ENCODE measurements at places on chromosomes 13 and 19.
A peak's percentile ranks its signal among the peaks of the same experiment; 100 is the strongest.

GRCh38 chr19:29873024-29873800 lies 61.4 kb downstream of the CCNE1 start:
- peak; percentile 83 for DNase-seq

GRCh38 chr13:111398715-111399299 lies 78.4 kb downstream of the TEX29 start:
- no peak for DNase-seq

DNA sequence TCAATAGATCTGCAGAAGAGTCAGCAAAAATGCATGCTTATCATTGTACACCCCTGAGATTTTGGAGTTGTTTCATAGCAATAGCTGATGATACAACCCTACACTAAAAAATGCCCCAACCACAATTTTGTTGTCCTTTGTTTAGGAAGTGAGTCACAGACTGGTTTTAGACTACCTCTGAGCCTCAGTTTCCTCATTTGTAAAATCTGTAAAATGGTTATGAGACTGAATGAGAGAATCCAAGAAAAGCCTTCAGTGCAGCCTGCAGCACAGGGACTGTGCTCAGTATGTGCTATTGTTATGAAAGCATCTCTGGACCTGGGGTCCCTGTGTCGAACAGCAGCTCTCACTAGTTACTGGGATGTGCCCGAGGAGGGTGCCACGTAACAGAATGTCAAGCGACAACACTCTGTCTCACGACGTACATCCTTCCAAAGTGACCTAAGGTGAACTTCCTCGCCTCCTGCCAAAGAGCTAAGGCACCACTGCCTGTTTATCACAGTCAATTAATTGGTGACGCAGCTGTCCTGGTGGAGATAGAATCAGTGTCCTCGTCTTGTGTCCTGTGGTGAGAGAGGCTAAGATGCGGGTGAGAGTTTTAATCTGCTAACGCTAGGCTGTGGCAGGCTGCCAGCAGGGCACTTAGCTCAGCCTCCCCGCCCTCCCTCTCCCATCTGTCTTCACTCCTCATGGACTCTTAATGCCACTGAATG lies 18.1 kb downstream of the DHRS12 start:
- DNase-seq: no peak

DNA sequence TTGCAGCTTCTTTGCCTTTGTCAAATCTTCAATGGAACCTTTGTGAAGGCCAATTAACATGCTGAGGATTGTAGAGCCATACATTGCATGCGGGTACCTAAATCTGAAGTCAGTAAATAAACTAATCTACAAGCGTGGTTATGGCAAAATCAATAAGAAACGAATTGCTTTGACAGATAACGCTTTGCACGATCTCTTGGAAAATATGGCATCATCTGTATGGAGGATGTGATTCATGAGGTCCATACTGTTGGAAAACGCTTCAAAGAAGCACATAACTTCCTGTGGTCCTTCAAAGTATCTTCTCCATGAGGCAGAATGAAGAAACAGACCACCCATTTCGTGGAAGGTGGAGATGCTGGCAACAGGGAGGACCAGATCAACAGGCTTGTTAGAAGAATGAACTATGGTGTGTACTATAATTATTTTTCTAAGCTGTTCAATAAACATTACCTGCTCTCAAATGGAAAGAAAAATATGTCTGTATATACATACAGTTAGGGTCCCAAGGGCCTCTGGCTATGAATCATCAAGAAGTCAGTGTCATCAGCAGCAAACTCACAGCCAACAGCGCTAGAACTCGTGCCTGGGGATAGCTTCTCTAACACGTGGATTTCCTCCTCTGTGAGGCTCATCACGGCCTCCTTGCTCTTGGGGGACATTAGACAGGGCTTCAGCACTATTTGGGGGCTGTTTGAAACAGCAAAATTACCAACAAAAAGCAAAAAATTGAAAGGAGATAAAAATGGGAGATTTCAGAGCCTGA lies 2.9 kb upstream of the CD70 start:
- DNase-seq: no peak

DNA sequence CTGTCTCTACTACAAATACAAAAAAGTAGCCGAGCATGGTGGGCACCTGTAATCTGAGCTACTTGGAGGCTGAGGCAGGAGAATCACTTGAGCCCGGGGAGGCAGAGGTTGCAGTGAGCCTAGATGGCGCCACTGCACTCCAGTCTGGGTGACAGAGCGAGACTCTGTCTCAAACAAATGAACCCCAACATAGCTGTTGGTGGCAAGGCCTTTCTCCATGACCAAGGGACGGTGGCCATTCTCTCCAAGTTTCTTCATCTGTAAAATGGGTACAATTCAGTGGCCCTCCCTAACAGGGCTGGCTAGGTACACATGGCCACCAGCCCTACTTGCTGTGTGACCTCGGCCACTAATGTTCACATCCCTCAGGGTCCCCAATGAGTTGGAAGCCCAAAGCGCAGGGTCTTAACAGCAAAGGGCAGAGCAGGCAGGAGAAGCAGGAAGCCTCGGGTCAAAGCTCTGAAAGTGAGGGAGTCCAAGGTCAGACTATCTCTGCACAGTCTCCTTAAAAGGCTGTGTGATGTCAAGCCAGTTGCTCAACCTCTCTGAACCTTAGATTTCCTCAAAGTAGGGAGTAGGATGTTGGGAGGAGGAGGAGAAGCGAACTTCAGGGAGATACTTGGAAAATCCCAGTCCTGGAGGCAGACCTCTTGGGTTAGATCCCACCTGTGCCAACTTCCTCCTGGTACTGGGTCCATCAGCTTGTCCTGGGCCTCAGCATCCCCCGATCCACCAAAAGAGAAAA lies 2.7 kb downstream of the JUND start:
- DNase-seq: no peak

DNA sequence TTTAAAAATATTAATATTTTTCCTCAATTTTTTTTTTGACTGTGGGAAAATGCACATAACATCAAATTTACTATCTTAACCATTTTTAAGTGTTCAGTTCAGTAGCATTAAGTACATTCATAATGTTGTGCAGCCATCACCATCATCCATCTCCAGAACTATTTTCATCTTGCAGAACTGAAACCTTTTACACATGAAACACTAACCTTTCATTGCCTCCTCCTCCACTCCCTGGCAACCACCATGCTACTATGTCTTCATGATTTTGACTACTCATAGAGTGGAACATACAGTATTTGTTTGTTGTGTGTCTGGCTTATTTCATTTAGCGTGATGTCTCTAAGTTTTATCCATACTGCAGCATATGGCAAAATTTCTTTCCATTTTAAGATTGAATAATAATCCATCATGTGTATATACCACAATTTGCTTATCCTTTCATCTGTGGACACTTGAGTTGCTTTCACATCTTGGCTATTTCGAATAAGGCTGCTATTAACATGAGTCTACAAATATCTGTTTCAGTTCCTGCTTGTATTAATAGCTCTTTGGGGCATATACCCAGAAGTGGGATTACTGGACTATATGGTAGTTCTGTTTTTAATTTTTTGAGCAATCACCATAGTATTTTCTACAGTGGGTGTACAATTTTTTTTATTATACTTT lies 376.4 kb downstream of the MTUS2 start:
- DNase-seq: no peak

- DNase-seq: no peak
These were observed 57.2 kb downstream of the COG6 start for GRCh38 chr13:39712626-39713025.

- no peak for DNase-seq
These were observed 913.8 kb upstream of the SLITRK5 start for GRCh38 chr13:86757236-86757978.

- DNase-seq: no peak
These were observed 388.4 kb downstream of the NDFIP2 start for GRCh38 chr13:79869326-79869725.

- DNase-seq: no peak
These were observed 11.5 kb downstream of the PLEKHA4 start for GRCh38 chr19:48856921-48857320.

GRCh38 chr19:35040826-35041547 lies 534 bp upstream of the HPN start:
- peak; percentile 70 for DNase-seq

GRCh38 chr19:55373993-55374757 lies 2.5 kb upstream of the TMEM190 start:
- DNase-seq: peak; percentile 46

GRCh38 chr13:110937511-110938285 lies 22.8 kb upstream of the ANKRD10 start:
- no peak for DNase-seq

GRCh38 chr13:100106705-100107104 lies 17.8 kb downstream of the PCCA start:
- no peak for DNase-seq

GRCh38 chr13:114310956-114311355 lies 3.3 kb upstream of the CHAMP1 start:
- no peak for DNase-seq

DNA sequence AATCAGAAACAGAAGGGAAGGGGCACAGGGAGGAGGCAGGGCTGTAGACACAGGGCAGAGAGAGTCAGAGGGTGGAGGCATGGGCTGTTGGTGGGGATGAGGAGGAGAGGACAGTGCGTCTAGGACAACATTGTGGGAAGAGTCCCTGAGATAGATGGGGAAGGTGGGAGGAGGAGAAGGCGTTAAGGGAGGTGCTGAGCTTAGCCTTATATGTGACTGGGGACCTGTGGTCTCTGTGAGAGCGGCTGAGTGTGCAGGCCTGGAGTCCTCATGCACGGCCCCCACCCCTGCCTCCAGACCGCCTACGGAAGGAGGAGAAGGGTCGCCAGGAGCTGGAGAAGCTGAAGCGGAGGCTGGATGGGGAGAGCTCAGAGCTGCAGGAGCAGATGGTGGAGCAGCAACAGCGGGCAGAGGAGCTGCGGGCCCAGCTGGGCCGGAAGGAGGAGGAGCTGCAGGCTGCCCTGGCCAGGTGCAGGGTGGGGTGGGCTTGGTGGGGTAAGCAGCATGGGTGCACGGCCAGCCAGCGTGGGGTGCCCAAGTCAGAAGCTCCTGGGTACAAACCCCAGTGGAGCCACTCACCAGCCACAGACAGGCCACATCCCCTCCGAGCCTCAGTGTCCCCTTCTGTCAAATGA lies 56.8 kb downstream of the KCNC3 start:
- no peak for DNase-seq

DNA sequence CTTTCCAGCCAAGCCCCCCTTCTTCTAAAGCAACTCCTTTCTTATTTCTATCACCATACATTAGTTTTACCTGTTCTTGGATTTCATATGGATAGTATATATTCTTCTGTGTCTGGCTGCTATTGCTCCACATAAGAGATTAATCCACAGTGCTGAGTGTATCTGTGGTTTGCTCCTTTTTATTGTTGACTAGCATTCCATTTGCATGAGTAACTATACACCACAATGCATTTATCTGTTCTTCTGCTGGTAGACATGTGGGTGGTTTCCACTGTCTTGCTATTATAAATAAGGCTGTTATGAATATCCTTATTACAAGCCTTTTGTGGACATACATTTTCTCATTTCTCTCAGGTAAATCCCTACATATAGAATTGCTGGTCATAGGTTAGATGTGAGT lies 138.2 kb downstream of the SLC7A1 start:
- no peak for DNase-seq

GRCh38 chr13:111249637-111250360 lies 70.6 kb upstream of the TEX29 start:
- no peak for DNase-seq

DNA sequence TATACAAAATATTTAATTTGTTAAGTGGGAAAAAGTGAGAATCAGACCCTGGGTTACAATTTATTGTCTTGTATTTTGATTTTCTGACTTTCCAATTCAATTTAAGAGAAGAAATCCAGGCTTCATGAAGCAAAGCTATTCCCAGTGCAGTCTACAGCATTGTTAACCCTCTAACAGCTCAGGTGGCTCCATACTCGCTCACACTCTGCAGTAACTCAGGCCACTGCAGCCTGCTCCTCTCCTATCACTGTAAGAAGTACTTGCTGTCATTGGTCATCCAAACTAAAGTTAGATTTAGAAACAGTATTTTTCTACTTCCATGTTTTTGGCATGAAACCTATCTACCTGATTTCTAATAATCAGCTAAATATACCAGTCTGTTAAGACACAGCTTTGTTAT lies 830.3 kb downstream of the PCDH9 start:
- DNase-seq: no peak

DNA sequence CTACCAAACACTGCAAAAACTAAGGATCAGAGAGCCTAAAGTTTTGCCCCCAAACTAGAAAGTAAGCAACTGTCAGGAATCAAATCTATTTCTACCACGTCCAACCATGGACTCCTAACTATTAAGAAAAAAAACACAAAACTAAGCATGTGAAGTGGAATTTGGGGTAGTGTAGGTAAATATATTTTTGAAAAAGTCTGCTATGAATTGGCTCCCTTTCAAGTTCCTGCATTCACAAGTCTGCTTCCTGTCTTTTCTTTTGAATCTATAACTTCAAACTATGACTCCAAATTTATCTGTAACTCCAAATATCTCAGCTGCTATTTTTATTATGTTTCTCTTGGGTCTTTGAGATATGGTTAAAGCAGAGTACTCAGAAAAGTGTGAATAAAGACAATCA lies 47.0 kb downstream of the PCDH9 start:
- DNase-seq: no peak

DNA sequence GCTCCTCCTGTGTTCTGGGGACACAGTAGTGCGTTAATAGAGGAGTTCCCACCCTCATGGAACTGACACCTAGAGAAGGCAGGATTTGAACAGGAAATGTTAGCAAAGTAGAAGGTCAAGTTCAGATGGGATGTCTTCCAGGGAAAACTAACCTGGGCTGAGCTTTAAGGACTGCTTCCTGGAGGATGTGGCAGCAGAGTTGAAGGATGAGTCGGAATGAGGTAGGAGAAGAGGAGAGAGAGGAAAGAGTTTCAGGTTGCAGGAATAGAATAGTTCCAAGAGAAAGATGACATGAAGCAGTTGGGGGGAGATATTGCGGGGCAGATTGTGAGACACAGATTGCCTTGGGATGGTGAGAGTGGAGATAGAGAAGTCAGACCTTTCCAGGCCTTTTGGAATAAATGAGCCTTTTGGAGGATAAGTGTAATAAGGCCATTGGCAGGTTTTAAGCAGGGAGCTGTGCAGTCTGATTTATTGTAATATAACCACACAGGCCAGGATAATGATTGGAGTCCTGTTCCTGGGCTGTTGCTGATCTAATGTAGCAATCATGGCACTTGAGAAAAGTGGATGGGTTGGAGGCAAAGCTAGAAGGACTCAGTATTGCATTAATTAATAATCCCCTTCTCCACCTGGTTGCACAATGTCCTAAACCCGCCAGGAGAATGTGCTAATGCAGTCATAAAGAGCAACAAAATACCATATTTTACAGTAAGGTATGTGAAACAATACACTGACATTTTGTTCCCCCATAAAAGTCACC lies 205.4 kb downstream of the SHISA2 start:
- DNase-seq: no peak

DNA sequence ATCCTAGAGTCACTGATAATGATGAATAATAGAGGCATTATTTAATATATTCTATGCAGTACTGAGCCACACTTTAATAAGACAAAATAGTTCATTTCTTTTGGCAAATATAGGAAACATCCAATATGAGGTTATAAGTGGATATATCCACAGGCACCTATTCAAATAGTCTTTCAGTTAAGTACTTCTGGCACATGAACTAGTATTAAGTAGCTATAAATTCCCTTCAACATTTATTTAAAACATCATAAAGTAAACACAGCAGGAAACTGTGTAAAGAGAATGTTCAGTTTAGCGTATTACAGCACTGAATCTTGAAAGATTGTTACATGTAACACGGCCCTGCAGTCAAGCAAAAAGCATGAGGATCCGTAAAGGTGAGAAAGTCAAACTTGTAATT lies 463.3 kb upstream of the KLF12 start:
- DNase-seq: no peak
